ENCODE measurements at places on chromosomes 4 and X.

DNA sequence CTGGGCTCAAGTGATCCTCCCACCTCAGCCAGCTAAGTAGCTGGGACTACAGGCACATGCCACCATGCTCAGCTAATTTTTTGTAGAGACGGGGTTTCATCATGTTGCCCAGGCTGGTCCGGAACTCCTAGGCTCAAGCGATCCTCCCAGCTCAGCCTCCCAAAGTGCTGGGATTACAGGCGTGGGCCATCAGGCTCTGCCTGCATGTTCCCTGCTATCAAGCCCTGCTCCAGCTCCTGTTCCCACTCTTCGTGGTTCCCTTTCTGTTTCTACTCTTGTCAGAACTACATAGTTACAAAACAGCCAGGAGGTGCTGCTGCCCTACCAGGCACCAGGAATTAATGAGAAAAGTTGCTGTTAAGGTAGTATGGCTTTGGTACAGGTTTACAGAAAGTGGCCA lies 8.7 kb downstream of the TIMP1 start:
- DNase-seq = no peak

DNA sequence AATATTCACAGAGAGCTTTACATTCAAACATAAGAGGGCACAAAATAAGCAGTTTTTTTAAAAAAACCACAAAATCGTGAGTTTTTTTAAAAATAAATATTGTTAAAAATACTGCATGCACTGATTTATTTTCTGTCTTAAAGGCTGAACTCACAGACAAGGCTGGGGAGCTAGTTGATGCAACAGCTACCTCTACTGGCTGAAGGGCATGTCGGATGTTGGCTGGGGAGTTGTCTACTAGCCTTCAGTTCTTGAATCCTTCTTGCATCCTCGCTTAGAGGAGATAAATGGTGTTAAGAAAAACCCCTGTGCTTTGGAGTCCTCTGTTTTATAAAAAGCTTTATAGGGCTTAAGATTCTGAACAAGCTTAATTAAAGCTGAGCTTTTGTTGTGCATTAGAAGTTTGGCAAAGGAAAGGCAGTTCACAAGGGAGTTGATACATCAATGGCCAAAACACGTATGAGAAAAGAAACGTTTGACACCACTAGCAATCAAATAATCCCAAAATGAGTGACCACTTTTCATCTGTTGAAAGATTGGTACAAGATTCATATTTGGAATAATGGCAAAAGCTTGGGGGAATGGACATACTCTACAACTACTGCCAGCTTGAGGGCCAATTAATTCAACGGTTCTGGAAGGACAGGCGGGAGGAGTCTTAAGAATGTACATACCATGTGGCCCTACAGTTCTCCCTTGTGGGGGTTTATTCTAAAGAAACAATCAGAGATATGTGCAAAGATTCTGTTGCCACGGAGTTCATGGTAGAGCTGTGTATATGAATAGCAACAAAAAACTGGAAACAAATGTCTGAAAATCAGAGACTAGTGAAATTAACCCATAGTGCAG lies 94.7 kb downstream of the SEL1L3 start:
- DNase-seq = peak; percentile 48

DNA sequence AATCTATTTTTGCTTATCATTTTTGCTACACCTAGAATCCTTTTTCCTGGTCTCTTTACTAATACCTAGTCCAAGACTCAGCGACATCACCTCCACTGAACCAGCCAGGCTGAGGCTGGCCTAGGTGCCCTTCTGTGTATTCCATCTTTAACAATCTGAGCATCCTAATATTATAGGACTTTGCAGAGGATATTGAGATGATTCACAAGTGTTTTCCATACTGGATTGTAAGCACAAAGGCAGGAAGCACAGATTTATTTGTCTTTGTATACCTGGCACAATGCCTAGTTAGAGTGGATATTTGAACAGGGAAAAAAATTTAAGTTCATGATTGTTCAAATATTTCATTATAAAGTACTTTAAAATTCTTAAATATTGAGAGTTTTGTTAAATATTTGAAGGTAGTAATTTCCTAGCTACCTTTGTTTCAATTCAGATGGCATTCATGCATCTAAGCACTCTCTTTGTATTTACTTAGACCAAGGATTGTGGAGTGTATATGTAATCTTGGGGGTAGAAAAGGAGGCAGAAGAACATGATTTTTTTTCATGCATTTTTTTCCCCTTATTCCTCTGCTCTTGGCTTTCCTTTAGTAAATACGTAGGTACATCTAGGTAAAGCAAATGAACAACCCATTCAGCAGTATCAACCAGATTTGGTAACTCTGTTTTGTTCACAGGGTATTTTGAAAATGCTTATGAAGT lies 18.4 kb downstream of the SMARCA5 start:
- DNase-seq = no peak

- DNase-seq = no peak
These were observed 72.5 kb downstream of the C4orf46 start for GRCh38 chr4:158599150-158599549.

- no peak for DNase-seq
These were observed 26.8 kb upstream of the ATXN3L start for GRCh38 chrX:13346646-13347045.

- DNase-seq = peak; percentile 53
These were observed 215.3 kb upstream of the TTC29 start for GRCh38 chr4:147160908-147161513.

- DNase-seq = no peak
These were observed 106.2 kb downstream of the LNX1 start for GRCh38 chr4:53484911-53485657.

DNA sequence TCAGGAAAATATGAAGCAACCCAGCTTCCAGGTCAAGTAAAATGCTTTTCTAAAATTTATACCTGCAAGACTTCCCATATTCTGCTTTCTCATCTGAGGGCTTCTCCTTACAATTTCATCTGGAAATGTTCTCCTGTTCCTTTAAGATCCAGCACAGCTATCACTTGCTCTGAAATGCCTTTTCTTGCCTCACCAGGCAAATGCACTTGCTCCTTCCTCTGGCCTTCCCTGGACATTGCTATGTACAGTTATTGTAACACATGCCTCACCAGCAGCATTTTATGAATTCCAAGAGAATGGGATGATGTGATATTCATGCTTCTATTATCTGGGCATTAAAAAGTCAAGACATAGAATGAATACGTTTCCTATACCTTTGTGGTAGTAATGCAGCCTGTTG lies 842.1 kb upstream of the INTU start:
- DNase-seq = no peak

- no peak for DNase-seq
These were observed 12.2 kb downstream of the EGFL6 start for GRCh38 chrX:13581554-13581953.

GRCh38 chr4:36303426-36304137 lies 22.2 kb downstream of the DTHD1 start:
- DNase-seq = no peak

GRCh38 chrX:119442286-119442685 lies 26.0 kb upstream of the SLC25A5 start:
- DNase-seq = no peak

DNA sequence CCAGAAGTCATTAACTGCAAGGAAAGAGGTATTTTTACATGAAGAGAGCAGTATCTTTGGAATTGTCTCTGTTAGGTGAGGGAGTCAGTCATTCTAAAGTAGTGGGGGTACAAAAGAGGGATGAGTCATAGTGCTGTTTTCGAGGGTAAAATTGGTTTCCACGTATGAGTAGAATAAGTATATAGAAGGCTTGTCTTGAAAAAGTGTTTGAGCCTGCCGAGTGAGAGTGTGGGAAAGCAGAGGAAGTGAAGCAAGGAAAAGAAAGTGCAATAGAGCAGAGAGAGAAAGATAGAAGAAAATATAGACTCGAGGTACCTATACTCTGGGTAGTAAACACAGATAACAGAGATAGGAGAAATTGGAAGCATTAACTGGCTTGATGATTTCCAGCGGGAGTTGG lies 696.4 kb downstream of the DMD start:
- no peak for DNase-seq

DNA sequence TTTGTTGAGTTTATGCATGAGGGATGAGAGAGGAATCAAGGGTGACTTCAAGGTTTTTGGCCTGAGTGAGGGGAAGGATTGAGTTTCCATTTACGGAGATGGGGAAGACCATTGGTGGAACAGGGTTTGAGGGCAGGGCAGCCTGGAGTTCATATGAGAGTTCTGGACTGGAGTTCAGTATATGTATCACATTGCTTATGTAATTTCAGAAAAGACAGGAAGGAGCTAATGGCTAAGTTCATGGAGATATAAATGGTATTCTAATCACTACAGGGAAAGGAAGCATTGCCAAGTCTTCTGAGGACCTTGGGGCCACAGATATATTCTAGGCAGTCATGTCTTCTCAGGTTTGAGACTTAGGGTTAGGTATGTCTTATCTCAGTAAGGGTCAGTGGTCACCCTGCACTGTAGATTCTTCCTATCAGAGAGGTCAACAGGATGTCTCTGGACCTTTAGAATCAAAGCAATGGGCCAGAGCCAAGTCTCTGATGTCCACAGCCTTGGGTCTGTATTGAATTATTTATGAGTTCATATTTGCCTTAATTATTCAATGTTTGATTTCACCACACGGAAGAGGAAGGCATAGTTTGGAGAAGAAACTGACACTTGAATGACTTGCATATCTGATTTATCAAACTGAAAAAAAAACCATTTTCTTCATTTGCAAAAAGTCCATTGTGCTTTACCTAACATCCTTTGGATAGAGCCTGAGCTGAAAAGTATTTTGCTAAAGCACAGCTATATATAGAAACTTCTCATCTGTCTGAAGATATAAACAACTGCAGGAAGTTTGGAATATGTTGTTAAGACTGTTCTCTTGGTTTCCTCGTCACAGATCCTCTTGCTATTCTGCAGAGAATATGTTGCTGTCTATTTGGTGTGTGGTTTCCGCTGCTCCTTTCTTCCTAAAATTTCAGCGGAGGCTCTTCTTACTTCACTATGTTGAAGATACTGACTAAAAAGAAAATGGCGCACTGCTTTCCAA lies 139.5 kb downstream of the PDGFRA start:
- no peak for DNase-seq

GRCh38 chr4:102578819-102579218 lies 77.7 kb downstream of the NFKB1 start:
- no peak for DNase-seq

DNA sequence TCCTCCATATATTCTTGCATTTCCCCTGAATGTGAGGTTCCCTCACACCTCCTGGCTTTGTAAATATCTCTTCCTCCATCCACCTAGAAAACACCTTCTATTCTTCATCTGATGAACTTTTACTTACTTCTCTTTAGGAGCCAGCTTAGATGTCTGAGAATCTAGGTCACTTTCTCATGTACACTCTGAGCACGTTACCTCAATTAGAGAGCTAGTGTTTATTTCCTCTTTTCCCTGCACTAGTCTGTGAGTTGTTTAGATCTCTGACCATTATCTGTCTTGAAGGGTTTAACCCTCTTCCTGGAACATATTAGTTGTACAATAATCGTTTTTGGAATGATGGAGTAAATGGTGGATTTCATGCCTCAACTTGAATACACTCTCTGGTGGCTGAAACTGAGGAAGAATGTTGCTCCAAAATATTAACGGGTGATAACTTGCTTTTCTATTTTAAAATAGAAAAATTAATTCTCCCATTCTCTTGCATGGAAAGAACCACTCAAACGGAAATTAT lies 8.5 kb upstream of the NEIL3 start:
- DNase-seq = no peak

- no peak for DNase-seq
These were observed 2.7 kb downstream of the GRIA3 start for GRCh38 chrX:123186801-123187200.

GRCh38 chr4:98891478-98892337 lies 37.2 kb downstream of the EIF4E start:
- peak; percentile 82 for DNase-seq

DNA sequence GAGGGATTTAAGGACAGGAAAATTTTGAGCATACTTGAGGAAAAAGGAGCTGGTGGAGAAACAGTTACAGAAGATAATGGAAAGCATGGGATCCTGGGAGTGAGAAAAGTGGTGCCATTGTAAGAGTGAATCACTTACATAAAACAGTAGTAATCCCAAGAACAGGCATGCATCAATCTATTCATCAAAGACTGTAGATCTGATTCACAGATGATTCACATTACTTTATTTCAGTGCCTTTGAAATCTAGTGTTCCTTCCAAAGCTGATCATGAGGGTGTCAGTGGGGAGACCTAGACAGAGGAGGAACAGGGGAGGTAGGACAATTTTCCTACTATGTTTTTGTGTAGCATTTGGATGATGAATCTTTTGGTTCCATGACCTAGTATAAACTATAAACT lies 102.7 kb downstream of the TAB3 start:
- DNase-seq = no peak

- no peak for DNase-seq
These were observed 1.9 kb downstream of the PPARGC1A start for GRCh38 chr4:23887989-23888388.

DNA sequence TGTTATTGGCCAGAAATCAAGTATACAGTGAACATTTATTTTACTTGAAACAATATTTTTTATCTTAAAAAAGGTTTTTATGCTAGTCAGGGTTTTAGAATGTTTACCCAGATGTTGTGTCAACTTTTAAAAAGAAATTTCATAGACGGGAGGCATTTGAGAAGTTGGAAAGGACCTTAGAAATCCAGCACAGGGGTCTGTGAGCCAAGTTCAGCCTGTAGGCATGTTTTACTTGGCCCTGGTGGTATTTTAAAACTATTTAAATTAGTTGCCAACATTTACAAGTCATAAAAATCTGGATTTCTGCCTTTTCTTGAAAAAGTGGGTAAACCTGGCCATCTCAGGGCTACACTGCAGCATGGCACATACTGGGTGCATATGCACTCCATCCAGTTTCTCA lies 25.5 kb upstream of the FHL1 start:
- no peak for DNase-seq

- DNase-seq = no peak
These were observed 134.0 kb upstream of the MAP9 start for GRCh38 chr4:155510771-155511170.

DNA sequence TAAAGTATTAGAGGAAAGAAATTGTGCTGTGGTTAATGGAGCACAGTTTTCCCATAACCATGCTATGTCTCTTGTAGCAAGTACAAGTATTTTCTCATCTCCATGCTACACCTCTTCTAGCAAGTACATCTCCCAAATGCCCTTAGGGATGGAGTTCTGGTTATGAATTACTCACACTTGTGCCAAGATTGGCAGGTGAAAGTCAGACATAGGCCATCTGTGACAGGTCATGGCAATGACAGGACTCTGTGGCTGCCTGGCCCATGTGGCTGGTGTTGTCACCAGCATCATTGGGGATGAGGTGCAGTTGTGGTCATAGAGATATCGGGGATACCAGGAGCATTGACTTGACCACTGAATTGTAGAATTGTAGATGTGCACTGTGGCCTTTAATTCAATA lies 310.2 kb downstream of the FAT4 start:
- DNase-seq = no peak

GRCh38 chr4:185096032-185096653 lies 46.9 kb upstream of the SLC25A4 start:
- peak; percentile 21 for DNase-seq

- DNase-seq = no peak
These were observed 262.5 kb downstream of the BCOR start for GRCh38 chrX:39835241-39835640.
